ENCODE measurements at places on chromosomes 4 and X. TPM values are rescaled to one million over a fixed set of nuclear protein-coding genes. Genes with fewer than 3 reads are reported as not detected.

DNA sequence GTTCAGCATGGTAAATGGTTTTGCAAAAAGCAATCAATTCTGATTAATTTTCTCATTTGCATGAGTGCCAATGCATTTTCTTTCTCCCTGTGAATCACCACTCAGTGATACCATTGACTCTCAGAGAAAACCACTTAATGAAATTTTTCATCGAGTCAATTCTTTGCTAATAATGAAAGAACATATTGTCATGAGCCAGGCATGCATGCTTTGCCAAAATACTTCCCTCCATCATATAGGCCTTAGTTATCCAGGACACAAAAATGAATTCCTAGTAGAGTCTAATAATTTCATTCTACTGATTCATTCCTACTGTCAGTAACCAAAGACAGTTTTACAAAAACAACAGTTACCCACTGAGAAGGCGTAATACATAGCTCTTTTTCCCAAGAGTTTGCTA is 680.0 kb downstream of the TRIML1 start:
- DNase-seq, result no peak

DNA sequence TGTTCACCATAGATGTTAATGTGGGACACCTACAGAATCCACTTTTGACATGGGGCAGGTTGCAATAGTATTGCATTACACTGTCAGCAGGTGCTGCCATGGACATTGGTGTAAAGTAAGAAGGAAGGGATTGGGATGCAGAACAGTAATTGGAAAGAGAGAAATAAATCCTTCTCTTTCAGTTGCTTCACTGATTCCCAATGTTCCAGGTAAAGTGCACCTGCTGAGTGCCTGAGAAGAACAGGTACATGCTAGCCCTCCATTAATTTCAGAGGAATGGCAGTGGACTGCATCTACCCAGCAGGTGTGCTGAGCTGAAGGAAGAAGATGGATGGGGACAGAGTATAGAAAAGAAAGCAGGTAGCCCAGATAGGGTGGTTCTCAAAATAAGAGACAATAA is 248.5 kb downstream of the TENM3 start:
- DNase-seq, result no peak

- no peak for DNase-seq
Measured at GRCh38 chr4:172683021-172683420, 485.6 kb upstream of the GALNT7 start.

Gene ETDB
- not detected for polyA plus RNA-seq

Gene BMPR1B
- polyA plus RNA-seq, result 0.13 TPM

Gene AMER1
- 3.6 TPM for polyA plus RNA-seq

Gene EREG
- 0.38 TPM for polyA plus RNA-seq

DNA sequence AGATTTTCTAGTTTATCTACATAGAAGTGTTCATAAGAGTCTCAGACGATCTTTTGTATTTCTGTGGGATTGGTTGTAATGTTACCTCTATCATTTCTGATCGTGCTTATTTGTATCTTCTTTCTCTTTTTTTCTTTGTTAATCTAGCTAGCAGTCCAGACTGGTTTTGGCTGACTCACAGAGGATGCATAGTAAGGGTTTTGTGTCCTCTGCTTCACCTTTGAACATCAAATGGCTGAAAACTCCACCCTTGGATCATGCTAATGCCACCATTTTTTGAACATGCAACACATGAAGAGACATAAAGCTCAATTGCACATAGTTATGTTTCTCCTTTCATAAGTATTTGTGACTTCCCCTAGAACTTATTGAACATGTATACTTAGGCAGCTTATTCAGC is 22.8 kb downstream of the TMPRSS11A start:
- no peak for DNase-seq

- DNase-seq, result no peak
Measured at GRCh38 chr4:183161630-183162029, 62.6 kb downstream of the WWC2 start.

DNA sequence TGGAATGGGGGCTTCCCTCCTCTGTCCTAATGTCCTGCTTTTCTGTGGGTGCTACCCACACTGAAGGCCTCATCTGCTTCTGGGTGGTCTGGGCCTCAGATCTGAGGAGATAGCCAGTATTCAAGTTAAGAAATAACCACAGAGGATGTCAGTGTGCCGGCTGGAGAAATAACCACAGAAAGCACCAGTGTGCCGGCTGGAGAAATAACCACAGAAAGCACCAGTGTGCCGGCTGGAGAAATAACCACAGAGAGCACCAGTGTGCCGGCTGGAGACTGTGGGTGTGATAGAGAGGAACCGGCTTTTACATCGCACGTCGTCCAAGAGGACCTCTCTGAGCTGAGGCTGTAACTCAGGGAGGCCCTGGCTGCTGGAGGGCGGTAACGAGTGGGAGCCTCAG is 65.7 kb upstream of the PSAPL1 start:
- DNase-seq, result no peak

Gene CSN1S1
- polyA plus RNA-seq, result 0.19 TPM

- DNase-seq, result no peak
Measured at GRCh38 chr4:82005158-82005557, 368.6 kb downstream of the HNRNPD start.

Gene MAGEA12
- not detected for polyA plus RNA-seq

DNA sequence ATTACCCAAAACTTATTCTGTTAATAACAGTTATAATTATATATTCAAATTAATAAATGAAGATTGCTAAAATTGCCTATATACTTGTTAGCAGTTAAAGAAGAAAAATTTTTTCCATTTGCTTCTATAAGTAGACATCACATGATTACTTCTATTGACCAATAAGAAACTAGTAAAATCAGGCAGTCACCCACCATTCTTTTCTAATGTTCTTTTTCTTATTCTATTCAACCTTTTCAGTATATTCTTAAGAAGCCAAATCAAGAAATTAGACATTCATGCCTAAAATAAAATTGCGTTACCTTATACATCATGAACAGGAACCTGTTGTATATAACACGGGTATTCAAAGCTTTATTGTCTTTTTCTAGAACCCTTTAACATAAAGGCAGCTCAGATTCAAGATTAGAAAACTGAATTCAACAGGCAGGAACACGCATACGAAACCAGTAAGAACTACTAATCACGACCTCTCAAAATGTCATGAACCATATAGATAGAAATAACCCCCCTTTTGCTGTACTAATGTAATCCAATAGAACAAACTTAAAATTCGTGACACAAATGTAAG is 568.1 kb upstream of the DIPK2B start:
- no peak for DNase-seq

DNA sequence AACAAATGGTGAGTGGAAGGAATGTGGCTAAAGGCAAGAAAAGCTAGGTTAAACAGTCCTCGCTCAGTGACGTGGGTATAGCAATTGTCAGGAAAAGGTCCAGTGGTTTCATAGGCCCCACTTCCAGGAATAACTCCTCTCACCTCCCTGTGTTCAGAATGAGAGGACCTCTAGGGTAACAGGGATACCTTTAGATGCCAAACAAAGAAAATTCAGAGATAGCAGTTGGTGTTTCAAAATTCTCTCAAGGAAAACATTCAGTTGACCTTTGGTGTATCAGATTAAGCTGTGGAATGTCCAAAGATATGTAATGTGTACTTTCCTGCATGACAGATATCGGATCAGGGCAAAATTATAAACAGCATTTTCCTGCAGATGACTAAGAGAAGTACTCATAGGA is 155.9 kb downstream of the ARHGAP6 start:
- no peak for DNase-seq

DNA sequence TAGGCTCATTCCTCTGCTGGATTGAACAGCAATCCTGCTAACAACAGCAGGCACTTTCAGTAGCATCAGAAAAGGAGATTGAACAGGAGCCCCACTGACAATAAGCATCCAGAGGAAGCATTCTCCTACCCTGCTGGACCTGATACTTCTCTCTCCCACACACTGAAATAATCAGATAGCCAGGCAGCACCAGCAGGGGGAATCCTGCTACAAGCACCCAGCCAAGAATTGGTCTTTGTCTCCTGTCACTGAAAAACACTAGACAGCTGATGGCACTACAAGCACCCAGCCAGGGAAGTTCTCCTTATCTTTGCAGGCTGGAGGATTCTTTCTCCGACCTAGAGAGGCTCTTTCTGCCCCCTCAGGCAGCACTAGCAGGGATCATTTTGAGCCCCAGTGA is 444.3 kb upstream of the GRIA3 start:
- DNase-seq, result no peak

Gene ADAM29
- not detected for polyA plus RNA-seq

DNA sequence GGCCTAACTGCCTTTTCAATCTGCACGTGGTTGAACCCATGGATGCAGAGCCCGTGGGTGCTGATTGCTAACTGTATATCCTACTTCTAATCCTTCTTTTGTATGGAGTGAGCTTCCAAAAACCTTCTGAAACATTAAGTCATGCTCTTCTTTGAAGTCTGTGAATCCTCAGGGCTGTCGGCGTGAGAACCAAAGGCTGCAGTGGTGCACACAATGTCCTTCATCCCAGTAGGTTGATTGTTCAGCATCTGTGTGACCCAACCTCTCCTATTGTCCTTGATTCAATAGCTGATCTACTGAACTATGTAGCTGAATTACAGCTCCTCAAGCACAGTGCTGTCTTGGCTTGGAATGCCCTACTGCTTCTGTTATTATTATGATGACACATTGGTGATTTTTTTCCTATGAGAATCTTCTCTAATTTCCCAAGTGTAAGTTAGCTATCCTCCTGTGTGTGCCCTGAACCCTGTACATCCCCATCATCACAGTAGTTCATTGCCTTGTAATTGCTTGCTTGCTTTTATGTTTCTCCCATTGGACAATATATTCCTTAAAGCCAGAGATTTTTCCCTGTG is 294.6 kb downstream of the TRIML1 start:
- no peak for DNase-seq

- DNase-seq, result no peak
Measured at GRCh38 chr4:79023799-79024770, 84.8 kb upstream of the PAQR3 start.

- no peak for DNase-seq
Measured at GRCh38 chrX:3514996-3515395, 168.5 kb upstream of the MXRA5 start.

DNA sequence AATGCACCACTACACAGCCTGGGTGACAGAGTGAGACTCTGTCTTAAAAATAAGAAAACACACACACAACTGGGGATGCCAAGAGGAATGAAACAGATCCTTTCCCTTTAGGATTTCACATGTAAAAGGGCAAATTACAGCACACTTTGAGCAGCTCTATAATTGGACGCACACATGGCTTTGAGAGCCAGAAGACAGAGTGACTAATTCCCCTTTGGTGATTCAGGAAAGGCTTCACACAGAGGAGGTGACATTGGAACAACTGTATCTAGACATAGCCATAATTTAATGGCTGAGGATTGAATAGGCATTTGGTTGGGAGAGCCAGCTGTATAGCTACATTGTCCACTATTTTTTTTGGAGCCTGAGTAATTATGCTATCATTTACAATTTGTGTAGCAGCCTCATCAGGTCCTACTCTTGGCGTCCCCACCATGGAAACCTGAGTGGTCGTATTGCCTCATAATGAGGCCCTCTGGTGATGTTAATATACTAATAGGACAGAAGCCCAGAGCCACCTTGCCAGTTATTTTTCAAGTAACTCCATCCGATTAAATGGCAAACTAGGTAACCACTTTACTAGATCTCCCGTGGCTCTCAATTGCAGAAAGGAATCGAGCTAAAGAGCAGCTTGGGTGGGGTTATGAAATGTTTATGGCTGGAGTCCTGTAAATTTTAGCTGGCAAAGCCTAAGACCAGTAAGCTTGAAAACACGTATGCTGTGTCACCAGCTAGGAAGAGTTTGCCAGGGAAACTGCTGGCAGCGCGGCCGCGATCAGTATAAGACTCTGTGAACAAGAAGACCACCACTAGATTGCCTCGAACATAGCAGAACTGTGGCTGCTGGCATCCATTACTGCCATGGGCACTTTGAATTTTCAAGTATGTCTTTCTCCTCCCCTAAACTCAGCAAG is 8.5 kb upstream of the PPEF1 start:
- no peak for DNase-seq

Gene FHIP1A
- polyA plus RNA-seq, result 1.2 TPM

Gene GLRA3
- 0.01 TPM for polyA plus RNA-seq

DNA sequence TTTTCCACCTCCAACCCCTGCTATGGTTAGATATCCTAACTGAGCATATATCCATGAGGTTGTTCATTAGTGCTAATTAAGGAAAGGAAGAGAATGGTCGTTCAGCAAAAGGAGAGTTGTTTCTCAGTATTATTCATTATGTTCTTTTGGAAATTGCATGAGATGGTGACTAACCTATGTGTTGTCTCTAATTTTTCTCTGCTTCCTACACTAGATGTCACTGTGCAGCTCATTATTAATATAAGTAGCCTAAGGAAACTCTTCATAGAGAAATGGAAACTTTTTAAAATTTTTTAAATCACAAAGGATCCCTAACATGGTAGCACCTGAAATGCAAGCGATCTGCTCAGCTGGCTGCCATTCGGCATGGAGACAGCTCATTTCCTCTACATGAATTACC is 67.7 kb upstream of the FAM9A start:
- DNase-seq, result no peak

DNA sequence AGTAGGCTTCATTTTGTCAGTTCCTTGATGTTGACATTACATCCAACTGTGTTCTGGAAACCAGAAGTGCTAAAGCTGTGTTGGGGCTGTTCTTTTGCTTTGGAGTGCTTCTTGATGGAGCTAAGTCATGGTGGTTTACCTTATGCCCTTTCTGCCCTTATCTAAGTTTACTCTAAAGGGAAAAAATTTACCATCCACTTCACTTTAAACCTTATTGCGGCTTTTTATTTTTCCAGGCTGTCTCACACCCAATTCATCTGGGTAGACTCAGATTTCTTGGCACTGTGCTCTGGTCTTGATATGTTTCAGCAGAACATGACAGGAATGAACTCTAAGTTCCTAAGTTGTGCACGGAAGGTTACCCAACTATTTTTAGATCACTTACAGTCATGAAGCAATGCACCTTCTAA is 104.7 kb upstream of the TTC29 start:
- DNase-seq, result no peak

GRCh38 chr4:122912810-122913575 is 9.4 kb downstream of the NUDT6 start:
- DNase-seq, result no peak

- no peak for DNase-seq
Measured at GRCh38 chr4:137896221-137896737, 345.9 kb downstream of the SLC7A11 start.

DNA sequence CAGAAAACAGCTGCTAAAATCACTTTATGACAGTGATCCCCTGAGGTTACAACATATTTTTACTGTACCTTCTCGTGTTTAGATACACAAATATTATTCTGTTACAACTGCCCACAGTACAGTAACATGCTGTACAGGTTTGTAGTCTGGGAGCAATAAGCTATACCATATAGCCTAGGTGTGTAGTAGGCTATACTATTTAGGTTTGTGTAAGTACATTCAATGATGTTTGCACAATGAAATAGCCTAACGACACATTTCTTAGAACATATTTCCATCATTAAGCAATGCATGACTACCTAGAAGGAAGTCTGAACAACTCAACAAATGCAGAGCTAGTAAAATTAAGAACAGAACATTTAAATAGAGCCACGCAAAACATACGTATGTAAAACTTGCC is 112.7 kb downstream of the ZAR1 start:
- DNase-seq, result no peak

Gene GNL3L
- polyA plus RNA-seq, result 5.9 TPM

GRCh38 chr4:168651374-168651773 is 154.5 kb downstream of the PALLD start:
- no peak for DNase-seq
